ENCODE measurements at places on chromosomes 11 and 22.

DNA sequence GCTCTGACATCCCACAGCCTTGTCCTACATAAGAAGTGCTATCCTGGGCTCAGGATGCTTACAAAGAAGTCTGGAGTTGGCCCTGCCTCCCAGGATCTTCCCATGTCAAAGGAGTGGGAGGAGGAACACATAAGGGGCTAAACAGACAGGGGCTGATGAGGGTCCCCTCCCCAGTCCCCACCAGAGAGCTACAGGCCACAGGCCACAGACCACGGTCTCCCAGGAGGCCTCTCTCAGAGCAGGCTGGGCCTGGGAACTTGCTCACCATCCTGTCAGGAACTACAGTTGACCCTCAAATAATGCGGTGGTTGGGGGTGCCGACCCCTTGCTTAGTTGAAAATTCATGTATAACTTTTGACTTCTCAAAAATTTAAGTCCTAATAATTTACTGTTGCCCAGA, 315.5 kb downstream of the NTM start:
- no peak for DNase-seq

- DNase-seq, result no peak
These were observed 28.1 kb upstream of the SCGB1A1 start for GRCh38 chr11:62390722-62391121.

- no peak for DNase-seq
These were observed 41.2 kb downstream of the NTM start for GRCh38 chr11:131411636-131412035.

GRCh38 chr11:70501933-70502540, 103.7 kb downstream of the CTTN start:
- DNase-seq, result no peak

GRCh38 chr11:26579683-26580082, 7.6 kb upstream of the MUC15 start:
- DNase-seq, result no peak

DNA sequence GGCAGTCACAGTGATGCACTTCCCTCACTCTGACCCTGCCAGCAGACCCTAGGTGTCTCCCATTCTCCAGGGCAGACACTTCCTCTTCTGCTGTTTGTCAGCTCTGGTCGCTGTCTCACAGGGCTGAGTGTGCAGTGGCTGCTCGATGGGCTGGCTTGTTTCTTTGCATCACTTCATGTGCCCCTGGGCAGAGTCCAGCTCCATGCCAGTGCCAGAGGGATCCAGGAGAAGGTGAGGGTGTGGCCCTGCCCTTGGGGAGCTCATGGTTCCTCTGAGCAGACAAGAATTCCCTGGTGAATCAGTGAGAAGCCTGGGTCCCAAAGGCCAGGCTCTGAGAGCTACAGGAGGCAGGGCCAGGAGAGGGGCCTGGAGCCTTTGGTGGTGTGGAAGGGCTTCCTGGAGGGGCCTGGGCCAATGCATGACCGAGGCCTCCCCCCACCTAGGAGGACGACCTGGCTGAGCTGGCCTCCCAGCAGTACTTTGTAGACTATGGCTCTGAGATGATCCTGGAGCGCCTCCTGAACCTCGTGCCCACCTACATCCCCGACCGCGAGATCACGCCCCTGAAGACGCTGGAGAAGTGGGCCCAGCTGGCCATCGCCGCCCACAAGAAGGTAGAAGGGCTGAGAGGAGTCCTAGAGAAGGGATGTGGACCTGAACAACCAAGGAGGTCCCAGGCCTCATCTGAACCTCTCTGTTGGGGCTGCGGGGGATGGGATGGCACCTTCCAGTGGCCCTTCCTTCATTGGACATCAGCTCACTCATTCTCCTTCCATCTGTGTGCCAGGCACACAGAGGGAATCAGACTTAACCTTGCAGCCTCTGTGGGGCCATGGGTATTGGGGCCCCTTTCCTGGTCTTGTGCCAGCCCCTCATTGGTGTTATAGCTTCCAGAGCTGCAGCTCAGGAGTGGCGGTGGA, 66.1 kb downstream of the MYO7A start:
- no peak for DNase-seq

- DNase-seq, result no peak
These were observed 66.2 kb downstream of the FANCF start for GRCh38 chr11:22559416-22559815.

DNA sequence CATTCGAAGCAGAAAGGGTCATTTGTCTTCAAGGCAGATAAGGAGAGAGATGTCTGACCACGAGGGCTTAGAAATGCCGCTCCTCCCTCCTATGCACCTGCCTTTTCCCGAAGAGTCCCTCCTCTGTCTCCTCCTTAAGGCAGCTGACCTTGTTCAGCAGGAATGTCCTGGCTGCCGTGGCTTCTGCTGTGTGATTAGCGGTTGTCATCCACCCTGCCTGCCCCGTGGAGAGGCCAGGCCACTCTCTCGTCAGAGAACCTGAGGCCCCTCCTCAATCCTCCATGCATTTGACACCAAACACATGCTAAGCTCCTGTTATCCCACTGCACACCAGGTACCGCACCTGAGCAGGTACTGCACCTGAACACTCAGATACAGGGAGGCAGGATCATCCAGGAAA, 834.6 kb downstream of the TBC1D22A start:
- DNase-seq, result peak; percentile 52

- no peak for DNase-seq
These were observed 411 bp downstream of the PPP6R2 start for GRCh38 chr22:50343541-50343935.

GRCh38 chr11:124872741-124873140, 7.5 kb downstream of the ROBO3 start:
- DNase-seq, result no peak

All from ascending aorta (tissue), 2 donors.